ENCODE measurements at places on chromosomes 12 and 14.

DNA sequence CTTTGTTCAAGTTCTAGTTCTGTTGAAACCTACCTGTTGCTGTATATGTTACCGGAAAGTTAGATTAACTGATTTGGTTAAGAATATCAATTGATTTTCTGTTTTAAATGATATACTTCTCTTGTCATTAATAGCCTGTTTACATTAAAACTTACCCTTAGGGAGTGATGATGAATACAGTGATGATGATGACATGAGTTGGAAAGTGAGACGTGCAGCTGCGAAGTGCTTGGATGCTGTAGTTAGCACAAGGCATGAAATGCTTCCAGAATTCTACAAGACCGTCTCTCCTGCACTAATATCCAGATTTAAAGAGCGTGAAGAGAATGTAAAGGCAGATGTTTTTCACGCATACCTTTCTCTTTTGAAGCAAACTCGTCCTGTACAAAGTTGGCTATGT is 33.0 kb downstream of the CAND1 start:
- DNase-seq: no peak

GRCh38 chr12:55818886-55819285 is 1.0 kb downstream of the ORMDL2 start:
- DNase-seq: peak; percentile 35

DNA sequence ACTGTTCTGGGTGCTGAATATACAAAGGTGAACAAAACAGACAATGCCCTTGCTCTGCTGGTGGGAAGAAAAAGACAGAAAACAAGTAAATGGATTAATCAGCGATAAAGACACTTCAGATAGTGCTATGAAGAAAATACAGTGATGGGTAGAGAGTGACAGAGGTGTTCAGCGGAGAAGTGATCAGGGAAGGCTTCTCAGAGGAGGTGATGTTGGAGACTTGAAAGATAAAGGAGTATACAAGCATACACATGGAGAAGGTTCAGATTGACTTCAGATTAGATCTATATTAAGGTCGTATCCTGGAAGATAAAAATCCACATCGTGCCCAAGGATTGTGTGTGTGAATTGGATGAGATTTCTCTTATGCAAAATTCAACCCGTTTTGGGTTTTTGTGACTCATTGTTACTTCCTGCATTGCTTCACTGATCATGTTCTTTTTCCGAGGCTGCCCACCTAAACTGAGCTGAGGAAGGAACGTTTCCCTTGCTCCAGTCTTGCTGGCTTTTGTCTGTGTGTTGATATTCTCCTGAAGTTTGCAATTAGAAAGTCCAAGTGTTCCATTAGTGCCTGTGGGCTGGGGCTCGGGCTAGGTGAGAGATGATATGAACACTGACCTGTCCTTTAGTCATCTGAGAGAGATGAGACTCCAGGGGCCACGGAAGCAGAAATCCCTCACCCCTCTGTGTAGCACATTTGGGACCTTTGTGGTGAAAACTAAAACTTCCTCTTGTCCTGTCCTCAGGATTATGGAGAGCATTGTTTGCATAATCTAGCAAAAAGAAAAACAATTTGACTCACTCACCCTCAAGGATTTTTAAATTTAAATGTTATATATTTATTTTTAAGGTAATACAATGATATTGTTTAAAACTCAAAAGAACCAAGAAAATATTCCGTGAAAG is 27.6 kb downstream of the PLXNC1 start:
- peak; percentile 35 for DNase-seq

DNA sequence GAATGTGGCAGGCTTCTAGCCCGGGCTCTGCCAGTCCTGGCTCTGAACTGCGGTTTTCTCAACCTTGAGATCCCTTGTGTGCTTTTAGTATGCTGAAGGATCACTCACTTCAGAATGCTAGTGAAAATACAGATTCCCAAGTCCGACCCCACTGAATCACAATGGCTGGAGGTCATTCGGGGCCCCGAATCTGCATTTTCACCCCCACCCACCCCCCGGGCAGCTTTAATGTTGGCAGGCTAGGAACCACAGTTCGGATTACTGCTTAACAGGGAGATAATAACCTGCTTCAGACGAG is 573 bp upstream of the SUSD6 start:
- DNase-seq: no peak

DNA sequence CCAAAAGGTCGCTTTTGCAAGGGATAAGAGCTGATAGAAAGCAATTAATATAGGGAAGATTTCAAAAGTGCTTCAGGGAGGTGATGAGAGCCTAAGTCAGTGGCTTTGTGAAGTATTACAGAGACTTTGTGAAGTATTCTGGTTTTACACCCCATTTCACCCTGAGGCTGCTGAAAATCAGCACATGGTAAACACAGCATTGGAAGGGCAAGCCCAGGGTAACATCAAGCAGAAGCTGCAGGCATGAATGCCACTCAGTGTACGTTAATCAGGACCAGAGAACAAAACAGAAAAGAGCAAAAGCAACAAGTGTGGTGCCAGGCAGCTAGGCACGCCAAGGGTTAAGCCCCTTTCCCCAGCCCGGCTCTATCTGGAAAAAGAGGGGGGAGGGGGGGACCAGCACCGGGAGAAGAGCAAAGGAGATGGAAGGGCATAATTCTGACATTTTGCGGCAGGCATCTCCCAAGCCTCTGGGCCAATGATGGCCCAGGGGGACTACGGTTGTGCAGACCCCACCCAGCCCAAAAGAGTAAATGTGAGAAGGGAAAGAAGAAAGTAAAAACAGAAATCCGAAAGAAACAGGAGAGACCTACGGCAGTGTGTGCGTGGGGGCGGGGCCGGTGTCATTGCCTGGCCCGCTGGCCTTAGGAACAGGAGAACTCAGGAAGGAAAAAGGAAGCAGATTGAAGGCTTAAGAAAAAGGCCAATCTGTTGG is 58.9 kb downstream of the DHRS2 start:
- peak; percentile 30 for DNase-seq

DNA sequence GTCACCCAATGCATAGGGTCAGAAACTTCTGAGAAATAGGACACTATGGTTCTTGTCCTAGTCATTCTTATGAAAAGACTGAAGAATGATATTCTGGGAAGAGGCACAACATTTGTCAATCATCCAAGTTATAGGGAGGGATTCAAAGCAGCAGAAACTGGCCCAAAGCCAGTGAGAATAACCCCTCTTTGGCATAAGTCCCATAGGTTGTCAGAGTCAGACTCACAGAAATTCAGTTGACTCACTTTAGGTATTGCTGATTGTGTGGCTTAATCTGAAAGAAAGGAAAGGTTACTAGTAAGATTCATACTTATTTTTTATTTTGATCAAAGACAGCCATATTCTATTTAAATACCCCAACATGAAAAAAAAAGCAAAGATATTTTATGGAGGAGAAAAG is 151.0 kb downstream of the SRGAP1 start:
- no peak for DNase-seq

DNA sequence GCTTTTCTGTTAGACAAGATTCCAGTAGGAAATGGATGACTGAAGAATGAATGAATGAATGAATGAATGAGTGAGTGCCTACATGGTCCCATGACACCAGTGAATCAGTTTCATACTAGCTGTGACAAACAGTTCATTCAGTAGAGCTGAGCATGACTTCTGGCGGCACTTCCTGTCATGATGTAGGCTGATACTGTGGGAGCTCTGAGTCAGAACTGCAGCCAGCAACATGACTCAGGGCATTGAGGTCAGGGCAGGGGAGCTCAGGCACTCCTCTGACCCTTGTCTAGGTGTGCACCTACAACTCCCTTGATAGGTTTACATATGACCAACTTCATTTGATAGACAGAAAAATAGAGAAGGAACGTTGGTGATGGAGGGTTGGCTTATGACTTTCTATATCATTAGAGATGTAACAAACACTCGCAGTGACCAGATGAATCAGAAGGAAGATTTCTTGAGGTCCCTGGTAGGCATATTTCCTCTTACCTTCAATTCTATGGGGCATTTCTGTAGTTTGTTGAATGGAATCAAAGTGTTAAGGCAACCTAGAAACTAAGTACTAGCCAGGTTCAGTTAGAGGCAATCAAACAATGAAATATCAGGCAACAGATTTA is 139.3 kb upstream of the ARHGAP5 start:
- peak; percentile 74 for DNase-seq

- no peak for DNase-seq
Observed at GRCh38 chr14:93803408-93804318, 15.4 kb upstream of the PRIMA1 start.

- DNase-seq: no peak
Observed at GRCh38 chr14:24315807-24316596, 4.7 kb downstream of the LTB4R start.

DNA sequence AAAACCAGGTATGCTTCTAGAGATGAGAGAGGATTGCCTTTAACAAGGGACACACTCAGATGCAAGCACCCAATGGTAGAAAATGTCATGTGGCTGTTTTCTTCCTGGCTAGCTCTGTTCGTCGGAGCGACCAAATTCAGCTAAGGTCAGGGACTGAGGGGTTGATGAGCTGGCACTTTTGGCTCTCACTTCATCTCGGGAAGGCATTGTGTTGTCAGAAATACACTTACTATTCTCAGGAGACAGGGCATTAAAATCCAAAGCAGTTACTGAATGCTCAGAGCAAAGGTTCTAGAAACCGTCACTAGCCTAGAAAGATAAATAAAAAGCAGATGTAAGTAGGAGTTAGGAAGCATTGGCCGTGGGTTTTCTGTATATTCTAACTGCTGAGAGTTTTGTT is 275.7 kb upstream of the SSTR1 start:
- DNase-seq: peak; percentile 33

GRCh38 chr12:113875691-113876090 is 90.4 kb downstream of the RBM19 start:
- peak; percentile 68 for DNase-seq

GRCh38 chr12:52918351-52918750 is 13.5 kb upstream of the KRT8 start:
- no peak for DNase-seq

DNA sequence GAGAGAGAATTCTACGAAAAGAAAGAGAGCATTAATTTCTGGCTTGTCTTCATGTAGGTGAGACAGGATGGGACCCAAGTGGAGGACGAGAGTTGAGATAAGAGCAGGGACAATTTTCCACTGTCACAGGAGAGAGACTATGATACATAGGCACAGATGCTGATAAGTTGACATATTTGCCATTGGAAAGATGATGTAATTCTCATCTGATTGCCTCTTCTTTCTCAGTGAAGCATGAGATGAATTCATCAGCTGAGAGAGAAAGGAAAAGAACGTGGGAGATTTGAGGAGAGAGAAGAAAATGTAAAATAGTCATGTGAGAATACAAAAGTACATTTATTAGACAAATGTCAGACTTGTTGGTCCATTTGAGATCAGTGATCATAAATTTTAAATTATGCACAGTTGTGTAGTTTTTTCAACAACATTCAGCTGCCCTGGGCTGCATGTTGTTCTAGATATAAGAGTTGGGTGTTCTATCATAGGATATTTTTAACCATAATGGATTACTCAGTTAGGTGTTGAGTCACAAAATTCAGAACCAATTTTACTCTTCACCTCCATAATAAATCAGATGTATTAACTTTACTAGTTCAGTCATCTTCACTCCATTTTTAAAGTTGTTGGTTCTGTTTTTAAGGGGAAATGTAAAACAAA is 222.9 kb downstream of the DPY19L2 start:
- no peak for DNase-seq

DNA sequence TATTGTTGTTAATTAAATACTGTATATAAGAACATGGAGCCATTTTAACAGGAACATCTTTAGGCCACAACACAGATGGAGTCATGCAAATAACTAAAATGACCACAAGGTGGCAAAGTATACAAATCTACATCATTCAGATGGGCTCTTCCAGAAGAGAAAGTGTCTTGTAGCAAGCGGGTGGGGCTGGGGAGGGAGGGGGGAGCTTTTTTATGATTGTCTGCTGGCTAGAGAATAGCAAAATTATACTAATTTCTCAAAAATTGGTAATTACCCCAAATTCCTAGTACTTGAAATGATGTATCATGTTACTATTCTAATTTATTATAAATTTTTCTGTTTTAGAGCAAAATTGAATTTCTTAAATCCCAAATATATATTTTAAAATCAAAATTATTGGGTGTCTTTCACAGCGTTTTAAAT is 378.7 kb downstream of the PRKD1 start:
- DNase-seq: peak; percentile 65

GRCh38 chr12:127803545-127803944 is 463.4 kb upstream of the TMEM132C start:
- peak; percentile 26 for DNase-seq

DNA sequence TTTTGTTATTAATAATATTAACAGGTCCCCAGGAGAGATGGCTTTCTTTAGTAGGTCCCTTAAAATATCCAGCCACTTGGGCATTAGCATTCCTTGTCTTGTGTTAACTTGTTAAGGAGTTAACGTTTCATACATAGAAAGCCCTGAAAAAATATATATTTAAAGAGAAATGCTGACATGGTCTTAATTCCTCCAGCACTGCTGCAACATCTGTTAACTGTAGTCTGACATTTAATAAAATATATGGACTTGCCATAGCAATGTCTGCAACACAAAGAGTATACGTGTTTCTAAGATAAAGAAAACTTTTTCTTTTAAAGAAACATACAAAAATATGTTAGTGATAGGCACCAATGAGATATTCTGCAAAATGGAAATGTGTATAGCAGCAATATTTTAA is 10.0 kb downstream of the SLC38A4 start:
- no peak for DNase-seq

DNA sequence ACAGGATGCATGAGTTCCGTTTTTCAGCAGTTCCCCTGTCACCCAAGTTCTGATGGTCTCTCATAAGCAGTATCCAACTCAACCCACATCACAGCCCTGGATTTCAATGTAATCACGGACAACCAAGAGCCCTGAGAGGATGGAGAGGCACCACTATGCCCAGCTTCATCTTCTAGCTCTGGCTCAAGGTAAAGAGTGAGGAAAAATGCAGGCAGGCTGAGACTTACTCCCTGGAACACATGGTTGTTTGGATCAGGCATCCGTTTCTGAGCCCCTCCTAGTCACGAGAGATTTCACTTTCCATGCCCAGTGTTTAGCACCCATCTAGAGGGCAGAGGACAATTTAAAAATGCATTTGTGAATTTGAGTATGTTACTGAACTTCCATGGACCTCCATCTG is 45.0 kb downstream of the ANO2 start:
- DNase-seq: no peak

- peak; percentile 58 for DNase-seq
Observed at GRCh38 chr12:79886917-79887519, 47.9 kb downstream of the PPP1R12A start.

- peak; percentile 34 for DNase-seq
Observed at GRCh38 chr12:120539303-120539702, 5.1 kb downstream of the RNF10 start.

- no peak for DNase-seq
Observed at GRCh38 chr14:28323366-28323765, 443.2 kb upstream of the FOXG1 start.

Data from fibroblast of skin of right quadriceps (primary cell).